ENCODE measurements at places on chromosomes 16 and 17.
A peak's percentile ranks its signal among the peaks of the same experiment; 100 is the strongest.

- DNase-seq: peak; percentile 76
Observed at GRCh38 chr16:78571898-78572358, 472.5 kb downstream of the WWOX start.

DNA sequence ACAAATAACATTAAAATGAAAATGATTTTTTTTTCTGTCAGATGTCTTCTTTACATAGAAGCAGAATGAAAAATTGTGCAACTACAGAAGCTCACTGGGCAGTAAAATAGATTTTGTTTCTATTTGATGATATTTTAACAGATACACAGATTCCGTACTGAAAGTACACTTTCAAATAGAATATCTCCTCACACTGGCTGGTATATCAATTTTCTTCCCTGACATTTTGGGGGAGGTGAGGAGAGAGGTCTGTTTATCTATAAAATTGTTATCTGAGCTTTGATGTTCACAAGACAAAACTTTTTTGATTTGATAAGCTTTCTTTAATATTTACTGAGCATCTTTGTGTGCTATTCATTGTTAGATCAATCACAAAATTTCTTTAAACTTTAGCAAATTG, 124.3 kb upstream of the NACA2 start:
- DNase-seq: no peak

GRCh38 chr16:69935740-69936139, 15.4 kb upstream of the CLEC18A start:
- DNase-seq: no peak

DNA sequence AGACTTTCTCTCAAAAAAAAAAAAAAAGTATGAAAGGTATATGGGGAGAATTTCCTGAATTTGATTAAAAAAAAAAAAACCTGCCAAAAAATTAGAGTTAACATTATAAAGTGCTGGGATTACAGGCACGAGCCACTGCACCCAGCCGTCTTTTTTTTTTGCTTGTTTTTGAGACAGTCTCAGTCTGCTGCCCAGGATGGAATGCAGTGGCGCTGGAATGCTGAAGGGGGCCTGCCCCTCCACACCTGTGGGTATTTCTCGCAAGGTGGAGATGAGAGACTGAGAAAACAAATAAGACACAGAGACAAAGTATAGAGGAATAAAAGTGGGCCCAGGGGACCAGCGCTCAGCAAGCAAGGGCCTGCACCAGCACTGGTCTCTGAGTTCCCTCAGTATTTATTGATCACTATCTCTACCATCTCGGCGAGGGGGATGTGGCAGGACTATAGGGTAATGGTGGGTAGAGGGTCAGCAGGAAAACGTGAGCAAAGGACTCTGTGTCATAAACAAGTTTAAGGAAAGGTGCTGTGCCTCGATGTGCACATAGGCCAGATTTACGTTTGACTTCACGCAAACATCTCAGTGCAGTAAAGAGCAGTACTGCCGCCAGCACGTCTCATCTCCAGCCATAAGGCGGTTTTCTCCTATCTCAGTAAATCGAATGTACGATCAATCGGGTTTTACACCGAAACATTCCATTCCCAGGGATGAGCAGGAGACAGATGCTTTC, 117.2 kb downstream of the GOSR1 start:
- DNase-seq: no peak

- no peak for DNase-seq
Observed at GRCh38 chr16:16008666-16009065, 59.2 kb downstream of the ABCC1 start.

DNA sequence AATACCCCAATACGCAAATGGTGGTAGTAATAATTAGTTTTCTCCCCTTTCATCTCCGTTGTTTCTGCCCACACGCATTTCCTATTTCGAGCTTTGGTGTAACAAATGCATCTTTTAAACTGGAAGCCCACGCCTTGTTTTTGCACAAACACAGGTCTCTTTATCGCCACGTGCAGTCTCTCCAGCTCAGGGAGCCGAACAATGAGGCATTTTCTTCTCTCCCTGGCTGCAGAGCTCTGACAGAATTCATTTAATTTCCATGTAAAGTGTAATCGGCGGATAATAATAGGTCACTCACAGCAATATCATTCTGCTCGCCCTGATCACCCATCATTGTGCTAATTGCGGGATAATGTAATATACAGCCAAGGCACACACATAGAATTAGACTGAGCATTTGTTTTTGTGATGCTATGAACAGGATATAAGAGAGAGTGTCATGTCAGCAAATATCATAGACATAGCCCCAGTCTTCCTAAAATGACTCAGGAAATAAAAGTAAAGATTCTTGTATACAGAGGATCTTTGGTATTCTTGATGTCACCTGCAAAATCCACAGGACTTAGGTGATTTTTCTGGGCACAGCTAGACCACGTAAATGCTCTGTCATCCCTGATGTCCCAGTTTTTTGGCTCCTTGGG, 452.6 kb upstream of the CDH11 start:
- no peak for DNase-seq

DNA sequence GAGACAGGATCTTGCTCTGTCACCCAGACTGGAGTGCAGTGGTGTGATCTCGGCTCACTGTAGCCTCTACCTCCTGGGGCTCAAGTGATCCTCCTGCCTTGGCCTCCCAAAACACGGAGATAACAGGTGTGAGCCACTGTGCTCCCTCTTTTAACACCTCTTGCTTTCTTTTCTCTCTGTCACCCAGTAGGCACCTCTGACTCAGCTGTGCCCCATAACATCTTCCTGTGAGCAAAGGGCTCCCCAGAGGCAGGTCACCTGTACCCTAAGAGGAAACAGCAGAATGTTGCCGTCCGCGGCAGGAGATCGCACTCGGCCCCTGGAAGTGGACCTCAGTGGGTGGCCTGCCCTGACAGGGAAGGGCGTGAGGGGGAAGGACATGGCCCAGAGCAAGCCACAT, 918 bp upstream of the NLRC3 start:
- DNase-seq: no peak

DNA sequence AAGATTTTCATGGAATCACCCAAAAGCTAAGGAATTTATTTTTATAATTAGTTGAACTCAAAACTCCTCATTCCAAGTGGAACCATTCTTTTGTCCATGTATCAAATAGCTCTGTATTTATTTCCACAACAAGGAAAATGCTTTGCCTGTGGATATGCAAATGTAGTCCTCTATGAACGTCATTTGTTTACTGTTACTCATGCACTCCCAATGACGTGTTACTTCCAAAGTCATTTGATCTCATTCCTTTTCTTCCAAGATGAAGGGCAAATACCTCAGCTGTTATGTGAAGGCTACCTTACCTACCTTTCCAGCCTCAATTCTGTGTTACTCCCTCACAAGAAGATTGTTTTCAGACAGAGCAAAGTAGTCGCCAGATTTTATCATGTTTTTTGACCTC, 83.7 kb downstream of the ITFG1 start:
- DNase-seq: peak; percentile 68

GRCh38 chr16:2468725-2469398, 2.2 kb upstream of the NTN3 start:
- DNase-seq: no peak

GRCh38 chr17:58191241-58191896, 1.2 kb upstream of the EPX start:
- DNase-seq: peak; percentile 25

- DNase-seq: no peak
Observed at GRCh38 chr17:30379903-30380381, 1.2 kb downstream of the CPD start.

GRCh38 chr16:13606804-13607203, 313.1 kb upstream of the ERCC4 start:
- DNase-seq: no peak

GRCh38 chr16:35391328-35391727, 1931.9 kb downstream of the TP53TG3F start:
- peak; percentile 40 for DNase-seq

GRCh38 chr16:69404275-69404805, 18.5 kb upstream of the TERF2 start:
- peak; percentile 23 for DNase-seq

GRCh38 chr17:6249732-6250131, 179.6 kb downstream of the WSCD1 start:
- peak; percentile 33 for DNase-seq

- DNase-seq: no peak
Observed at GRCh38 chr17:42414704-42415409, 8.2 kb downstream of the CAVIN1 start.

DNA sequence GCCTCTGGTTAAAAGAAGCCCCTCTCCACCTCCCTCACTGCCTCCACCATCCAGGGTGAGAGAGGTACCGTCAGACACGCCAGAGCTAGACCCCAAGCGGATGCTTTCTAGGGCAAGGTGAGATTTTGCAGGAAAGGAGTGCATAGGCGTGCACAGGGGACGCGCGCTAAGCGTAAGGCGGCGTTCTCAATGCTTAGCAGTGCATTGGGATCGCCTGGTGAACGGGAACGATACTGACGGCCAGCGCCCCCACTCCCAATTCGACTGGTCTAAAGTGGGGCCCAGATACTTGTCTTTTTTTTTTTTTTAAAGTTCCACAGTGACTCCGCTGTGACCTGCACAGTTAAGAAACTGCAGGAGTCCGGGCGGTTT, 57.9 kb upstream of the CREBBP start:
- DNase-seq: no peak

DNA sequence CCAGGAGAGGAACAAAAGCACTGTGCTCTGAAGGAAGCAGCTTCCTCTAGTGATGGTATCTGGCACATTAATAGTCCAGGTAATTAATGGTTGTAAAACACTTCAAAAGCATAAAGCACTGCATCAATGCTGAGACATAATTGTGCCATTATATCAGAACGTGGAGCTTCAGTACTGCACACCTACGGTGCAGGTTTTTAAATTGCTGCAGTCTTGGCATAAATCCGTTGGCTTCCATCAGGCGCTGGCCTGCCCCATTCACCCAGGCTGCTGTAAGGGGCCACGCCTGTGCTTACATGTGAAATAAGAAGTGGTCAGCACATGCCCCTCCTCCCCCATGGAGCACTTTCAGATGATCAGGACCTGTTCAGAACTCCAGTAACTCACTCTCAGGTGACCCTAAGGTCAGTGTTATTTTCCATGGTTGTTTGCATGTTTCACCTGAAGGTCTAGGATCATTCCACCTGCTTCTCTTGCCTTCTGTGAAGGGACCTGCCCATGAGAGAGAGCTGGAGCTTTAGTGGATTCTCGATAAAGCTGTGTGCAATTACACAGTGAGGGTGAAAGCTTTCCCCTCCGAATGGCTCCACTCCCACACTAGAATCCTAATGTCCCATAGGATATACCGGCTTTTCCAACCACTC, 345.3 kb downstream of the CA10 start:
- no peak for DNase-seq
